ENCODE measurements at places on chromosomes 7 and 10.

GRCh38 chr10:121734589-121735045 lies 136.4 kb upstream of the FGFR2 start:
- DNase-seq: no peak

GRCh38 chr10:130175074-130175473 lies 38.9 kb downstream of the GLRX3 start:
- no peak for DNase-seq

DNA sequence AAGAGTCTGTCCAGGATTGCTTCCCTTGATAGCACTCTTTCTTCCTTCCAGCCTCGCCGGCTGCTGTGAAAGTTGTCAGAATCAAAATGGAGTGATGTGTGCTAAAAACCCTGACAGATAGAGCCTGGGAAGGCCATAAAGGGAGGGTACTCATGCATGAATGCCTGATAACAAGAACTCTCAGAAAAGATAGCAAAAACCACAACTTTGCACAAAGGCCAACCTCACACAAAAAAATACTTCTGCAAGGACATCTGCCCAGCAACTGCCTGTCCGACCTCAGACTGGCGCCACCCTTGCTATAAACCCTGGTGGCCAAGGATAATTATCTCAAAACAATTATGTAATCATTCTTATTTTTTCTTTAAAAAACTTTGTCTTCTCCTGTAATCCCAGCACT lies 133.2 kb upstream of the SVIL start:
- DNase-seq: no peak

GRCh38 chr10:59245686-59246085 lies 69.2 kb downstream of the PHYHIPL start:
- no peak for DNase-seq

DNA sequence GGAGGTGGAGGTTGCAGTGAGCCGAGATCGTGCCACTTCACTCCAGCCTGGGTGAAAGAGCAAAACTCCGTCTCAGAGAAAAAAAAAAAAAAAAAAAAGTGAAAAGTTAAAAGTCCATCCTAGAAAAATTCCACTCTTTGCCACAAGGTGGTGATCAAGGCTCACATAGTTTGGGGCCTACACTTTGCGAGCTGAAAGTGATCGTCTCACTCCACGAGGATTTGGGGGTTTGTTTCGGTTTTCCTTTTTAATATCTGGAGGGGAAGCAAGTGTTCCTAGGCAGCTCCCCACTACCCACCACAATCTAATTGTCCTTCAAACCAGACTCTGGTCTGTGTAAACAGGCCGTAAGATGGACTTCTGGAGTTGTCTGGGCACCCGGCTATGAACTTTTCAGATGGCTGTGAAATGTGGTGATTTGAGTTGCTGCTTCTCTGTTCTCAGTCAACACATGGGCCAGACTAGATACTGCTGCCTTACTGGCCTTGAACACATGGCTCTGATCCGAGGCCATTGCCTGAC lies 27.1 kb downstream of the PRLHR start:
- DNase-seq: no peak

DNA sequence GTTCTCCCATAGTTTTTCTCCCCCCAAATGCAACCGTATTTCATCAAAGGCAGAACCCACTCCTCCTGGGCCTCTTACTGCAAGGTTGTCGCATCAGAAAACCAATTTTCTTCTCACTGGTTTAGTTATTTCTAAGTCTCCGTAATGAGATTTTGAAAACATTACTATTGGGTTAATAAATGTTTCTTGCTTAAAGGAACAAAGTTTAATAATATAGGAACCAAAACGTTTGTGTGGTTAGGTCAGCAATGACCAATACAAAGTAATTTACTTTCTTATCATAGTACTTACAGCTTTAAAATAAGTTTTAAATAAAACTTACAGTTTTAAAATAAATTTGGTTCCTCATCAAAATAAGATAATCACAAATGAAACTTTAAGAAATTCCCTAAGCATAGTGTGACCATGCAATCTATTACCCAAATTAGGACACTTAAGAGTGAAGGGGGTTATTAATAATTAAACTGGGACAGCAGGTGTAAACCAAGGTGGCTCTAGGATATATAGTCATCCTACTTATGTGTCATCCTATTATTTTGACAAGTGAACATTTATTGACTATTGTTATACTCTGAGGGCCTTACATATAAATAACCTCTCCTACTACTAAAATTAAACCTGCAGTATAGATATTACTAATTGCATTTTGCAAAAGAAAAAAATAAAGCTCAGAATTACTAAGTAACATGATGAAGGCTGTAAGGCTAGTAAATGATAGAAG lies 415.4 kb upstream of the LRRN3 start:
- DNase-seq: no peak

- no peak for DNase-seq
These were observed 303.7 kb downstream of the WDR11 start for GRCh38 chr10:121154846-121155245.

DNA sequence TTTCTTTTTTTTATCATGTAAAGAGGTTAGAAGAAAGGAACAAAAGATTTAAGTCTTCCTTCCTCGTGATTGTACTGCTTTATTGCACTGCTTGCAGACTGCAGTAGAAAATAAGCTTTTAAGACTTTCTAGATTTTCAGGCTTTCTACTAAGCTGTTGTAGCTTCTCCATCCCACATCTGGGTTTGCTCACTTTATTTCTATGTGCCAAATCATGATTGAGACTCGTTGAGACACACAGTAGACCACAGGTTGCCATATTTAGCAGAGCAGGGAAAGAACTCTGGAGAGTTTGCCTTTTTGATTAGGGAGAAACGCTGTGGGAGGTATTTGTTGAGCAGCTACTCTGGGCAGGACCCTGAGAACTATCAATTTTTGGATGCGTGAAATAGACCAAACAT lies 89.2 kb upstream of the BTBD16 start:
- DNase-seq: no peak

DNA sequence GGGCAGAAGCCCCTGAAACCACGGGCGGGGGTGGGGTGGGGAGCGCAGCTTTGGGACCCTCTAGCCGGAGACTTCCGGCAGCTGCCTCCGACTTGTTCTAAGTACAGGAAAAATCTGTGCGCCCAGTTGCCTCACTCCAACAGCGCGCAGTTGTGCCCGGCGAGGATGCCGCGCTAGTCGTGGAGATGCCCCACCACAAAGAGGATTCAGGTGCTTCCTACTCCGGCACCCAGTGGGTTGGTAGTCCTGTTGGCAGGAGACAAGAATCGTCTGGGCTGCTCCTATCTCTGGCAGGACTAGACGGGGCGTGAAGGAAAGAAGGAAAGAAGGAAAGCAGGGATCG lies 465 bp upstream of the NPY start:
- DNase-seq: no peak

- no peak for DNase-seq
These were observed 321.9 kb downstream of the CCDC3 start for GRCh38 chr10:12679636-12680035.

DNA sequence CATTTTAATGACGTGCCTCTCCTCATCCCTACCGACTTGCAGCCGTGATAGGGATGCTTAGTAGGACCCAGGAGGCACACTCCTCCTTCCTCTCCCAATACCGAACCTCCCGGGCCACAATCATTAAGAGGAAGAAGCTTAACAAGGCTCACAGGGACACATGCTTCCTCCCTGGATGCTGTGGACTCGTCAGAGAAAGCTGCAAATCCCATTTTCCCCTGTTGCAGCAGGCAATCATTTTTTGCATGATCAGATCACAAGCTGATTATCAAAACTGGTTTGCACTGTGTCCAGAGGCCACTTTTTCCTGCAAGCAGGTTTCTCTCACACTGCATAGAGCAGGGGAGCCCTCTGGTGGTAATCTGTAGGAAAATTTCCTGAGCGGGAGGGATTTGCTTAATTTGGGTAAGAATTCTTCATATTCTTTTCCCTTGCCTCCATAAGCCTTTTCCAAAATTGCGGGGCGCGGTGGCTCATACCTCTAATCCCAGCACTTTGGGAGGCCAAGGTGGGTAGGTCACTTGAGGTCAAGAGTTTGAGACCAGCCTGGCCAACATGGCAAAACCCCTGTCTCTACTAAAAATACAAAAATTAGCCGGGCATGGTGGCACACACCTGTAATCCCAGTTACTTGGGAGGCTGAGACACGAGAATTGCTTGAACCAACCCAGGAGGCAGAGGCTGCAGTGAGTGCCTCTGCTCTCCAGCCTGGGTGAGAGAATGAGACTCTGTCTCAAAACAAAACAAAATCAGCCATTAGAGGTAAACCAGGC lies 16.1 kb upstream of the LAMB4 start:
- peak; percentile 26 for DNase-seq

DNA sequence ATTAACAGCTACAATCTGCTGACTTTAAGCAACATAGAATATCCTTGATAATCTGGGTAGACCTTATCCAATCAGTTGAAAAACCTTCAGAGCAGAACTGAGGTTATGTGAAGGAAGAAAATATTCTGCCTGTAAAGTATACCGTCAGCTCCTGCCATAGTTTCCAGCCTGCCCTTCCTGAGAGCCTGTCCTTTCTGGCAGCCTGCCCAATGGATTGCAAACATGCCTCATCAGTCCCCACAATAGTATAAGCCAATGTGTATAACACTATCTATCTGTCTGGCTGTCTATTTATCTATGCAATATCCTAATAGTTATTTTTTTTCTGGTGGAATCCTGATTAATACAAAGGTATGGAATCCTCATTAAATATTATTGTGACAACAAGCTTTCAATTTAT lies 489.2 kb upstream of the KCND2 start:
- DNase-seq: no peak

GRCh38 chr10:665579-666091 lies 23.8 kb downstream of the DIP2C start:
- DNase-seq: no peak

DNA sequence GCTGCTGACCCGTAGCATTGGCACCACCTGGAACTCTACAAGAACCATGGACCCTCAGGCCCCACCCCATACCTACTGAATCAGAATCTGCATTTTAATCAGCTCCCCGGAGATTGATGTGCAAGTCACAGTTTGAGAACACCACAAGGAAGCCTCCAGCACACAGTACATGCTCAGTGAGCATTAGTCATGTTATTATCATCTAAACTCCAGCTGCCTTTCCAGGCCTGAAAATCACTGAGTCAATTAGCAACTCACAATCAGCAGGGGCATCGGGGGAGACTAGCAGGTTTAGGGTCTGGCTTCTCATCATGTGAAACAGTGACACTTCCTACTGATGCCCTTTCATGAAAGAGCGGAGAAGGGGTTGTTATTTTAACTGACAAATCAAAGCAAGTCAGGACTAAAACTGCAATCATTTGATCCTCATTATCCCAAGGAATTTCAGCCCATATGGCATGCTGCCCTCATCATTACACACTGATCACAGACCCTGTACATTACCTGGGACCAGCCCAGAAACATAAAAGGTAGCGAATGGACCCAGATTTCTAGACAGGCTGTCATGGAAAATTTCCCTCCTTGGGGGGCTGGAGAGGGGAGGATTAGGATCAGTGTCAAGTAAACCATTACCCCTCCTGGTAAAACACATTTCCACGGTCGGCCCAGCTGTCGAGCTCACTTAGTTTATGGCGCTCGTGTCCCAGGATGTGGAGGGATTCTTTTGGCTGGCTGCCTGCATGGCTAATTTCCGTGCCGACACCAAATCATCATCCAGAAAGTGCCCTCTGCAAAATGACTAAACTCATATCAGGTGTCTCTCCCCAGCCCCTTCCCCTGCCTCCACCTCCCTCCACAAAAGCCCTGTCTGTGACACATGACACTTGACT lies 122.8 kb downstream of the PRLHR start:
- DNase-seq: no peak

GRCh38 chr10:105025092-105025491 lies 384.0 kb downstream of the SORCS3 start:
- no peak for DNase-seq

DNA sequence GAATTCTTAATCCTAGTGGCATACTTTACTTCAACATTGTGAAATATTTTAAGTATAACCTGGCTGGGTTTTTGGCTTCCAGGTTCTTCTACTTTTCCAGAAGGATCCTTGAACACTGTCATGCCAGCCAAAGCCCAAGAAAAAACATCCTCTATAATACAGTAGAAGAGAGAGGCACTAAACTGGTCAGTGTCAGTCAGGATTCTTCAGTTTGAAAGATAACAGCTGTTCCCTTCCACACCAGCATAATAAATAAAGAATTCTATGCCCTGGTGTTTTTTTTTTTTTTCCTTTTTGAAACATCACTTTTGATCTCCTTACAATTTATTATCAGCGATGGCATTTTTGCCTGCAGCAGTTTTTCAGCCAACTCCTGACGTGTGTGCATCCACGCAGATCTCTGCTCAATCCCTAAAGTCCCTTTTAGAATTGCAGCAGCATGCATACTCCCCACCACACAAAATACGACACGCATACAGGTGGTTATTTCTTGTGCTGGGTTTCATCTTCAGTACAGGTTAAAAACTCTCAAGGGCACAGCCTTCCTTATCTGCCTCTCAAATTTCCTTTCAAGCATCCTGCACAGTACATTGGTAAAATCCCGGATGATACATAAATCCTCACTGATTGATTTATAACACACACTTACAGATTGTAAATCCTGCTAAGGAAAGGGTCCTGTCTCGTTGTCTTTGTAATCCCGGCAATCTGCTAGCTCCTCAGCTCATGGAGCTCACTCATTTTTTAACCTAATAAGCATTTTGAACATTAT lies 100.2 kb downstream of the TPK1 start:
- no peak for DNase-seq

DNA sequence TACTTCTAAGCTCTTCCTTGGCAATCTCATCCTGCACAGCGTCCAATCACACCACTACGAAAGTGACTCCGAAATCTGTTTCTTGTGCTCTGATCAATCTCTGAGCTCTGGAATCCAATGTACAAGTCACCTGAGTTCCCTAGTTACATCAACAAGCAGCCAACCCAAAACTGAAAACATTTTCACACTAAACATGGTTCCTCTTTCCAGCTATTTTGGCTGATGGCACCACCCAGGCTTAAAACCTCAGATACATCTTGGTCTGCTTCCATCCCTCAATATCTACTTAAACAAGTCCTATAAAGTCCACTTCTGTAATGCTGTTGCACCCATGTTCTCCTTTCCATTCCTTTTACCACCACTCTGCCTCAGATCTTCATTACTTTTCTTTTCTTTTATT lies 3.6 kb downstream of the BLOC1S2 start:
- no peak for DNase-seq

- DNase-seq: no peak
These were observed 10.6 kb downstream of the LRIT2 start for GRCh38 chr10:84214612-84215235.
